HuH-7 (cell line): ENCODE measurements at places on chromosomes 1 and 21.
A peak's percentile ranks its signal among the peaks of the same experiment; 100 is the strongest.

DNA sequence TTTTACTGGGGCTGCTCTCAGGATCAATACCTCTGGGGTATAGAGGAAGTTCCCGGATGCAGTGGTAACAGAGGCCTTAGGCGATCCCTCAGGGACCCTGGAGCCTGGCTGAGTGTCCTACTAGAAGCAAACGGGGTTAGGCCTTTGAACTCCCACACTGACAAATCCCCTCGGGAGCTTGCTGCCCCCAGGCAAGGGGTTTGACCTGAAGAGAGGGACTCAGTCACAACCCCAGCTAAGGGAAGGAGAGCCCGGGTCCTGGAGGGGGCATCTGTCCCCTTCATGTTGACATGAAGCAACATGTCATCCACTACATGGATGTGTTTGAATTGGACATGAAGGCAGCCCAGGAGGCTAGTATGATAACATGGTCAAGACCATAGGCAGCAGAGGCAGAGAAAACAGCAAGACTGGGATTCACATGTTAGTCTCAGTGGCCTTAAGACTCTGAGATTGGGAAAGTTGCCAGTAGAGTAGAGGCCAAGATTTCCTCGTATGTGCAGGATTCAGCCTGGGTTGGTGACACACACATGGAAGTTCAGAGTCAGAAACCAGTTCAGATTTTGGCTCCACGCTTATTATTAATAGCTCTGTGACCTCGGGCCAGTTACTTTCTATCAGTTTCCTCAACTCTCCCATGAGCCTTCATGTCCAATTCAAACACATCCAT is 101.5 kb downstream of the KCNN3 start:
- no peak for DNase-seq

DNA sequence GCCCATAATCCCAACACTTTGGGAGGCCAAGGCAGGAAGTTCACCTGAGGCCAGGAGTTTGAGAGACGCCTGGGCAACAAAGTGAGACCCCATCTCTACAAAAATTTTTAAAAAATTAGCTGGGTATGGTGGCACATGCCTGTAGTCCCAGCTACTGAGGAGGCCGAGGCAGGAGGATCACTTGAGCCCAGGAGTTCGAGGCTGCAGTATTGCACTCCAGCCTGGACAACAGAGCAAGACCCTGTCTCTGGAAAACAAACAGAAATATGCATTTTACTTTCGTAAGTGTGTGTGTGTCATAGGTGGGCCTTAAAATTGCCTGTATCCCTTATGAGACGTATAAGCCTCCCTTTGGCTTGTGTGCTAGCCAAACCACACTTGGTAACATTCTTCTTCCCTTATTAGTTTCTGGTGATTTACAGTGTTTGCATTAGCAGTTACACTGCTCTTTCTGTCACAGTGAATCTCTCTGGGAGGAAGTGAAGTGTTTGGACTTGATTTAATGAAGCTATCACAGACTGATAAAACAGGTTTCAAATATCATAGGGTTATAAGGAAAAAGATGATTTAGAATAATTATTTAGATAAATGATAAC is 48.9 kb upstream of the KIF26B start:
- DNase-seq, result no peak

DNA sequence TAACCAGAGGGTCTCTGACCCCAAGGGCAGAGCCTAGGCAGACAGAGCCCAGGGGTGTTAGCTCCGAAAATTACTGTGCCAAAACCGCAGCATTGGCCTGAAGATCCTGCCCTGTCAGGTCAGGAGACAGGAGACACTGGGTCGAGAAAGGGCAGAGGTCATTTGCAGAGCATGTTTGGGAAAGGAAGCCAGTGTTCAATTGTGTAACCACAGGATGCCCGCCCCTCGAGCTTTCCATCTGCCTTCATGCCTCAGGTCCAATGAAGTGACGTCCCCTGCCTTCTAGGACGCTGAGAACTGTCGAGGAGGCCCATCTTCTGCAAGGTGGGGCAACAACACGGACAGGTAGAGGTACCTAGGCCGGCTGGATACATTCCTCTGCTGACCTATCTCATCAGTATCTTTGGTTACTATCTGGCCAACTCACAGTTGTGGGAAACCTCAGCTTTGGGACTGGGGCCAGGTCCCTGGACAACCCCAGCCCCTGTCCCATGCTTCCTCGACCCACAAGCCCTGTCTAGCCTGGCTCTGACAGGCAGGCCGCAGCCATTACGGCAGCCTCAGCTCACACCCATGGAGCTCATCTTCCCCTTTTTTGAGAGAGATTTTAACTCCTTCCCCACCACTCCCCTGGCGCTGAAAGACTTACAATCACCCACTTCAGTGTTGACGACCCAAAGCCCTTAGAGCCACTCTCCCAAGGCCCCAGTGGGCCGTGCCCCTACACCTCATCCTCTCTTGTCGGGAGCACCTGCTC is 1.3 kb downstream of the ARL8A start:
- peak; percentile 52 for DNase-seq

DNA sequence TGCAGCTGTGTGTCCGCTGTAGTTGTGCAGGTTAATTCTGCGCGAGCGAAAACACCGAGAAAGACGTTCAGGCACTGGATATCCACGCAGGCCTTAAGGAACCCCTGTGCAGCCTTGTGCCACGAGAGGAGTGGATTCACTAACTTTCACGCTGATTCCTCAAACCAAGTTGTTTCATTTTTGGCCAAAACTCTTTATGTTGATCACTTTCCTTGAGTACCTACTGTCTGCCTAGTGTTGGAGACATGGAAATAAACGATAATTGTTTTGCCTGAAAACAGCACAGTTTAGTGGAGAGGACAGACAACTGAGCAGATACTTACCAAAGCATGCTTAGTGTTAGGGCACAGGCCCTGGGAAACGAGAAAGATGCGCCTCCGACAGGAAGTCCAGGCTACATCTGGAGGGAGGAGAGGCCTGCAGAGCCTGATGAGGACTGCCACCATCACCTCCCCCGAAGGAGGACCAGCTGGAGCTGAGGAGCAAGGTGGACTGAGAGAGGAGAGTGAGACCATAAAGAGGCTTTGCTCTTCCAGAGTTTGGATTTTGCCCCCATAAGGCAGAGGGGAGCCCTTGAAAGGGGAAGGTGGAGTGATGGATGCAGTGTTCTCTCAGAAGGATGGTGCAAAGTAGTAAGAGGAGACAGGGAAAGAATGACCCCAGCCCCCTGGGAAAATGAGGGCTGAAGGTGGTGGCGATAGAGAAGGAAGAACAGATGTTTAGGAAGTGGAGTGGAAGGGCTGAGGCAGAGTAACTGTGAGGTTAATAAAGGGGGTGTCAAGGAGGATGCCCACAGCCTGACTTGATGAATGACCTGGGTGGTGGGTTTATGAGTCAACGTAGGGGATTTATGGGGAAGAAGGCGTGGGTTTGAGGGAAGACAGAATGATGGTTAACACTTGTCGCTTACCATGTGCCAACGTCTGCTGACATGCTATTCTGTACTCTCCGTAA is 956 bp upstream of the SCAF4 start:
- DNase-seq, result peak; percentile 9

DNA sequence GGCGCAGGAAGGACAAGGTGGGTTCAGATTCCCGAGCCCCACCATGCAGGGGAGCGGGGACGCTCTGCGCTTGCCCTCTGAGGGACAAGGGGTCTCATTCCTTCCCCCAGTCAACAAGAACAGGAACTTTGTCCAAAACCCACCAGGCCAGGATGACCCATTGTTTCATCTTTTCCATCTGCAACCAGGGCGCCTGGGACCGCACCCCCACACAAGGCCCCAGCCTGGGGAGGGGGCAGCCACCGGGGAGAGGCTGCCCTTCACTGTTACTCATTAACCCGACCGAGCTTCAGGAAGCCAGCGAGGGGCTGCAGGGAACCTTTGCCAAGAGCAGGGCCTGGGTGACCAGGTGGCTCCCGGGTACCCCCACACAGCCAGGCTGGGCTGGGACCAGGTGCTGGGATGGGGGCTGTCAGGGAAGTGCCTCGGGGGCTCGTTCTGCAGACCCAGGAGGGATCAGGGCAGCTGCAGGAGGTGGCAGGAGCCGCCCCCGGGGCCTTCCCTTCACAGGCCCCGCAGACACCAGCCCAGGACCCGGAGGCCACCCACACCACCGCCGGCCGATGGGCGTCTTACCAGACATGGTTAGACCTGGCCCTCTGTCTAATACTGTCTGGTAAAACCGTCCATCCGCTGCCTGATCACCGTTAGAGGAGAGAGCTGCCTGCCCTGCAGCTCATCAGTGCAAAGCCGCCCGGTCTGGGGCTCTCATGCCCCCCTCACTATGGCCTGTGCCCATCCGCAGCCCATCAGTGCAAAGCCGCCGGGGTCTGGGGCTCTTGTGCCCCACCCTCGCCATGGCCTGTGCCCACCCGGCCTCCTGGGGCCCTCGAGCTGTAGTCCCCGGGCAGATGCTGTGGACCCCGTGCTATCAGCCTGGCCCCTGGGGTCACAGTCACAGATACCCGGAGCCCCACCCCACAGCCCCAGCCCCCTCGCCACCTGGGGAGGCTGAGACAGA is 4.9 kb upstream of the TTLL10 start:
- DNase-seq, result no peak

- DNase-seq, result peak; percentile 57
These were observed 325.0 kb upstream of the ESRRG start for GRCh38 chr1:217048104-217048707.

GRCh38 chr1:53393325-53393792 is 65.5 kb upstream of the LRP8 start:
- DNase-seq, result peak; percentile 68

DNA sequence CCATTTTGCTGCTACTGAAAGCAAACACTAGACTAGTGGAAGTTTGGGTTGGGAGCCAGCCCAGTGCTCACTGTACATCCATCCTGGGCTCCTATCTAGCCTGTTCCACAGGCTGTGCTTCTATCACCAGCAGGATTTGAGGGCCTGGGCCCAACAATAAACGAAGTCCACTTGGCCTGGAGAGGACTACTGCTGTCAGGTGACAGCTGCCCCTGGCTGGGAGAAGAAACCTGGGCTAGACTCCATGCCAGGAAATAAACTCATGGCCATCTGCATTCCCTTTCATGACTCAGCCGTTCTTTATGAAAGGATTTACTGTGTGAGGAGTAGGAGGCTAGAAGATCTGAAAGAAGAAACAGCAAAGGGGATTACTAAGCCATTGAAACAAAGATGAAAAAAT is 35.5 kb downstream of the COLGALT2 start:
- no peak for DNase-seq

- DNase-seq, result no peak
These were observed 16.0 kb downstream of the DNAJC16 start for GRCh38 chr1:15542388-15543250.

DNA sequence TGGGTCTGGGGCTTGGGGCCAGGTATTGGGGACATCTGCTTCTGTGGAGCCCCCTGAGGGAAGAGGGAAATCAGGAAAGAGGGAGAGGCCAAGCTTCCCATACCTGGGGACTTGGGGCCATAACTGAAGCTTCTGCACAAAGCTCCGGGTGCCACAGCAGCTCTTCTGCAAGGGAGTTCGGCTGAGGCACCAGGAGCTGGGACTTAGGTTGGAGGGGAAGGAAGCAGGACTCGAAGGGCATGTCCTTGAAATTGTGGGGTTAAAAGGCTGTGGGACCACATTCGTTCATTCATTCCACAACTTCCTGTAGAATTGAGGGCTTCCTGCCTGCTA is 1.7 kb upstream of the EPS8L3 start:
- no peak for DNase-seq

GRCh38 chr1:21189906-21190500 is 13.3 kb upstream of the EIF4G3 start:
- DNase-seq, result no peak

DNA sequence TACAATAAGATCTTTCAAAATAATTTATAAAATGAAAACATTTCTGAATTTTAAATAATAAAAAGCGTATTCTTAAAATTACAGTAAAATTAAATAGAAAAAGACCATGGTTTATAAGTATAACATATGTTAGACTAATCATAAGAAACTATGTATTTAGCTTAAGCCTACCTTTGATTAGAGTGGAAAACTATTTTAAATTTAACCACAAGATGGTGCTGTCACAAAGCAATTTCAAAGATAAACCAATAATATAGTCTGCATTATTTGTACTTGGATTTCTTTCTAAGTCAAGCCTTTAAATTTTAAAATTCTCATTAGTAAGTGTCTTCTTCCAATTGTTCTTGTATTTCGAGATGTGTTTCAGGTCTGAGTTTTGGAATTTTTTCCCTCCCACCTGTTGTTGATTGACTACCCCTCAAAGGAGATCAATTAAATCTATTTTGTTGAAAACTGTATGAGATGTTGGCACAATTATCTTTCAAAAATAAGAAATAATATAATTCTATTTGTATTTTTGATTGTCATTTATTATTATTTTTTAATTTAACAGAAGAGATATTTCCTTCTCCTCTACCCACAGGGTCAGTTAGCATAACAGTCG is 459.8 kb downstream of the KCNT2 start:
- no peak for DNase-seq
